ENCODE measurements at places on chromosomes 5 and 9. TPM values are rescaled to one million over a fixed set of nuclear protein-coding genes. Genes with fewer than 3 reads are reported as not detected.

Gene BTF3
- polyA plus RNA-seq, result 1,776 TPM

Gene ANKRD31
- polyA plus RNA-seq, result 0.11 TPM

Gene F2RL2
- 0.97 TPM for polyA plus RNA-seq

Gene PCDHGA4
- 1.2 TPM for polyA plus RNA-seq

Gene RAI14
- 8.2 TPM for polyA plus RNA-seq

Gene IL3
- not detected for polyA plus RNA-seq

Gene LMX1B
- 0.08 TPM for polyA plus RNA-seq

Gene WWC1
- polyA plus RNA-seq, result 12.7 TPM

Gene ADAMTS19
- polyA plus RNA-seq, result 2.2 TPM

Gene GZMA
- 1.5 TPM for polyA plus RNA-seq

Gene SOX30
- 0.11 TPM for polyA plus RNA-seq

Gene FKTN
- 9.9 TPM for polyA plus RNA-seq

Gene PRR16
- polyA plus RNA-seq, result 4.8 TPM

Gene BAAT
- not detected for polyA plus RNA-seq

All from ovary (tissue), 10 donors.